ENCODE measurements at places on chromosomes 11 and 22.
A peak's percentile ranks its signal among the peaks of the same experiment; 100 is the strongest.

GRCh38 chr11:9145283-9145682 lies 53.9 kb upstream of the SCUBE2 start:
- DNase-seq: peak; percentile 50

DNA sequence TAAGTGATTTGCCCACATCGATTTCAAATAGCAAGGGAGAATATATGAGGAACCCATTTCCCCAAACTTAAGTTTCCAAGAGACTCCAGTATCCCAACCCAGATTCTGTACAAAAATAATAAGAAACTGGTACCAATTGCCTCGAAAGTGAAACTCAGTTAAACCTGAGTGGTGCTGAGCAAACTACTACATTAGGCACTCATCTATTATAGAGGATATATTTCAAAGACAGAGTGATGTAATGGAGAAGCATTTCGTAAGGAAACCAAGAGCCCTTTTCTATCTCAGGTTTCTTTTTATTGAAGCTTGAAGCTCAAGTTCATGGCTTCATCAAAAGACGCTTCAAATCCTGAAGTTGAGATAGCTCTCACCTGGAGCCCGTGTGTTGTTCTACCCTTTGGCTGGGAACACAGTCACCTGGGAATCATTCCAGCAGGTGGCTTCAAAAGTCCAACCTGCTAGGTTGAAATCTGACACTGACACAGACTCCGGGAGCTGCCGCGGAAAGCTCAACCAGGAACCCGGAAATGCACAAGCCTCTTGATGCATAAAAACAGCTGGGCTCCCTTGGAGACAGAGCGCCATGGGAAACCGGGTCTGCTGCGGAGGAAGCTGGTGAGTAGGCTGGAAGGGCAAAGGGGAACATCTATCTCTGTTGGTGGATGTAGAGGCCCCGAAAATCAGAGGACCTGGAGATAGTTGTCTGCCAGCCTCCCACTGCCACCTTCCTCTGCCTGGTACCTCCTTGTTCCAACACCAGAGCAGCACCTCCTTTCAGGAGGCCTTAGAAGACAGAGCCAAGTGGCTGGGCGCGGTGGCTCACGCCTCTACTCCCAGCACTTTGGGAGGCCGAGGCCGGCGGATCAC lies at the start of gene C11orf52:
TSS of gene C11orf52 (plus strand) at position 524 of the 867 bp plus-strand sequence. CDS start at position 584, 60 bp downstream.
- peak; percentile 98 for DNase-seq

- peak; percentile 75 for DNase-seq
Measured at GRCh38 chr22:44685384-44686056, 16.5 kb upstream of the PRR5 start.

DNA sequence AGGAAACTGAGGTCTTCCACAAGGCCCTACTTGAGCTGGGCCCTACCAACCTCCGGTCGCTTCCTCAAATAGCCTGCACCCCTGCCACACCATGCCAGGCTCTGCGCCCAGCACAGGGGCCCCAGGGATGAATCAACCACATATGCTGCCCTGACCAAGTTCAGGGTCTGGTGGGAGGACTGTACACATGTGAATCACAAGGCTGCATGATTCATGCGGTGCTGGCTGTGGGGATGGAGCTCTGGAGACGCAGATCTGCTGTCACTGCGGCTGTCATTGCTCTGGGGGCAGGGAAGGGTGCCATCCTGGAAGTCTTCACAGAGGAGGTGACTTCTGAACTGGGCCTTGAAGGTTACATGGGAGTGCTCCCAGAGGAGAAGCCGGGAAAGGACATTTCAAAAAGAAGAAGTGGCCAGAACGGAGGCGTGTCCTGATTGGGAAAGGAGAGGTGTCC lies 21.5 kb downstream of the CYTH4 start:
- no peak for DNase-seq

DNA sequence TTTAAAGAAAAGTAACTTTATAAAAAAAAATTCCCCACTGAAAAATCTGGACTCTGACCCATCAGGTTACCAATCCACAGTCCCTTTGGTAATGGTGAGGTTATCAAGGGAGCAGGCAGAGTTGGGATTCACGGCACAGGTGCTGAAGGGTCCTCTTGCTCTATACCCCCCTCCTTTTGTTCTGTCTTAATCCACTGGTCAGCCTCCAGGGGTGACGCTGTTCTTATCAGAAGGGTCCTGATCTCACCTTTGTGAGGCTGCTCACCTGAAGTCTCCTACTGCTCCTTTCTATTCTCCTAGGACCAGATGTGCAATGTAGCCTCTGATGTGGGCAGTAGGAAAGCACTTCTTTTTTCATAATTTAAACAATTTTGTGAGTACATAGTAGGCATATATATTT lies 80.6 kb upstream of the E2F8 start:
- no peak for DNase-seq

DNA sequence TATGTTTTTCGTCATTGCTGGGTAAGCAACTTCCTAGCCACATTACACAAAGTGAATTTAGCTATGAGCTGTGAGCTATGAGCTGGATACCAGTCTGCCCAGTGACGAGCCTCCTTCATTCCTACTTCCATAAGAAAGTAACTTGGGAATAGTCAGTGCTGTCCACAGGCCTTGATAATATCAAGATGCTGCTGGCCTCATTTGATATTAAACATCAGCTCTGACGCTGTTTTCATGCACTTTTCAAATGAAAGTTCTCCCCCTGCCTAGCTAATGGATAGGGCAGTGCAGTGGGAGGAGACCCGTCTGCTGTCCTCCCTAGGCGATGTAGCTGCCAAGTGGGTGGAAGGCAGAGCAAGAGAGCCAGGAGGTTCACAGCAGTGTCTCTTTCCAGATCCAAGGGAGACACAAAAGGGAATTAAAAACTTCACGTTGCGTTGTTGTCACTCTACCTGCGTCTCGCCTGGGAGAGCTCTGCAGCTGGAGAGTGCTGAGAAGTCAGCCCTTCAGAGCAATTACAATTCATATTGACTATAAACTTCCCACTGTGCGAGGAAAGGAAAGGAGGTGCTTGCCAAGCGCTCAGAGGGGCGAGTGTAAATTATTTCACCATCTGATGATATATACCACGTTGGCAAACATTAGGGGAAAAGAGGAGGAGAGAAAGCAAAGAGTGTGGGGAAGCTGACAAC lies 861.4 kb downstream of the NTM start:
- DNase-seq: peak; percentile 99

DNA sequence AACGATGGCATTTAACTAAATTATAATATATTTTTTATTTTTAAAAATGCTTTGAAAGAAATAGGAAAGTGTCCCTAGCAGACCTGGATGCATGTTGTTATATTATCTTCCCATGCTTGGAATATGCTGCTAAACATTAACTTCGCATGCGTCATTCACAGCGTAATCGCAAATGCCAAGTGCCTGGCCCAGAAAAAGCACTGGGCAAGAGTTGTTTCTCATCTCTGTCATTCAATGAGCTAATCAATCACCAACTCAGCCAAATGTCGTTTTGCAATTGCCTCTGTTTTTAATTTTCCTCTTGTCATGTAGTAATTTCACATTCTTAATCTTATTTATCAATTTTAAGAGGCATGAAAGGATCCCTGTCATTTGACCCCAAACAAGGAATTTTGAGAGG lies 1421.9 kb downstream of the BRD1 start:
- DNase-seq: no peak

DNA sequence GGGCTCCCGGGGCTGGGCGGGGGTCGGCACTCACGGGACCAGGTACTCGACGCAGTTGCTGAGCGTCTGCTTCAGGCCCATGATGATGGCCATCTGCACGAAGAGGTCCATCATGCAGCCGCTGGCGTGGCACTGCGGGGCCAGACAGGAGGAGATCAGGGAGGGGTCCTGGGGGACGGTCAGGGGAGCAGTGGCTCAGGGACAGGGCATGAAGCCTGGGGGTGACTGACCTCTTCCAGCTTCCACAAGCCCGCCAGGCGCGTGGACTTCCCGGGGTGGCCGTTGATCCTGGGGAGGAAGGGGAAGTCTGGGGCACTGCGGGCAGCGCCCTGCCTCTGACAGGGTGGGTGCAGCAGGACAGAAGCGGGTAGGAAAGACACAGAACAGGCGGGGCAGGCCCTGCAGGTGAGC lies 6.1 kb upstream of the SIGIRR start:
- DNase-seq: no peak

Measured in NCI-H69 (cell line).